Myocyte (in vitro differentiated cells): ENCODE measurements at places on chromosomes 7 and 10. TPM values are rescaled to one million over a fixed set of nuclear protein-coding genes. Genes with fewer than 3 reads are reported as not detected.
A peak's percentile ranks its signal among the peaks of the same experiment; 100 is the strongest.

- no peak for DNase-seq
Measured at GRCh38 chr10:120975072-120975867, 124.1 kb downstream of the WDR11 start.

DNA sequence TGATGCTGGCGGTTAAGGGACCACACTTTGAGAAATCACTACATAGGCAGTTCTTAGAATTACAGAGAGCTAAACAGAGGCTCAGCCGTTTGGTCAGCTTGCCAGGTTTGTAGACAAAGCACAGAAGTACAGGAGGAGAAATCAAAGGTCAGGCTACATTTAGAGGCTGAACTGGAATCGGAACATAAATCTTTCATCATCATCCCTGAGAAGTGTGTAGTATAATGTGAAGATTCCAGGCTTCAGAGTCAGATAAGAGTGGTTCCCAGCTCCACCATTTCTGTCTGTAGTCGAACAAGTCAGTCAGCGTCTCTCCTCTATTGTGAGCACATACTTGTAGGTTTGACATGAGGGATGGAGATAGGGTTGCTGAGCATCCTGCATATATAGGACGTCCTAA is 18.9 kb downstream of the CDK1 start:
- DNase-seq, result no peak

- no peak for DNase-seq
Measured at GRCh38 chr7:42726066-42726785, 185.6 kb downstream of the C7orf25 start.

- no peak for DNase-seq
Measured at GRCh38 chr10:12700557-12700874, 301.0 kb downstream of the CCDC3 start.

GRCh38 chr7:43747328-43748105 is 11.0 kb upstream of the BLVRA start:
- no peak for DNase-seq

GRCh38 chr7:95066737-95067530 is 159.5 kb downstream of the PPP1R9A start:
- peak; percentile 59 for DNase-seq

GRCh38 chr7:92461027-92462003 is 14.0 kb downstream of the GATAD1 start:
- peak; percentile 60 for DNase-seq

DNA sequence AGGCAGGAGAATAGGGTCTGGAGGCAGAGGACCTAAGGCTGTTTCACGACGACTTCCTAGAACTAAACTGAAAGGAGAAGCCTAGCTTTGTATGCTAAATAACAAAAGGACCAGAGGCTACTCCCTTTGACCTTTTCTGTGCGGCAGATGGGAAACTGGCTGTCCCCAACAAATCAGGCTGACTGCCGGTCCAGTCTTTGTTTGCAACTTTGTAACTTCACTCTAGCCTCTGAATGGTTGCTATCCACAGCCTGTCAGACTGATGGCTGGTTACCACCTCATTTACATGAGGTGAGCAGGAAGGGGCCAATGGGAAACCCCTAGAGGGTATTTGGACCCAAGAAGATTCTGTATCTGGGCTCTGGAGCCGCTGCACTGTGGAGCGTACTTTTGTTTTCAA is 132.6 kb upstream of the SHH start:
- DNase-seq, result no peak

GRCh38 chr10:70142555-70142954 is 3.9 kb downstream of the TYSND1 start:
- no peak for DNase-seq

MMRN2 gene
- 0.94 and 1.0 TPM in 2 replicates for total RNA-seq

AGR2 gene
- not detected in 2 replicates for total RNA-seq

ERVW-1 gene
- total RNA-seq, result not detected in 2 replicates
